Activated CD8-positive, alpha-beta memory T cell treated with anti-CD3 and anti-CD28 coated beads for 1 hour (primary cell): ENCODE measurements at places on chromosomes 7 and 10.

DNA sequence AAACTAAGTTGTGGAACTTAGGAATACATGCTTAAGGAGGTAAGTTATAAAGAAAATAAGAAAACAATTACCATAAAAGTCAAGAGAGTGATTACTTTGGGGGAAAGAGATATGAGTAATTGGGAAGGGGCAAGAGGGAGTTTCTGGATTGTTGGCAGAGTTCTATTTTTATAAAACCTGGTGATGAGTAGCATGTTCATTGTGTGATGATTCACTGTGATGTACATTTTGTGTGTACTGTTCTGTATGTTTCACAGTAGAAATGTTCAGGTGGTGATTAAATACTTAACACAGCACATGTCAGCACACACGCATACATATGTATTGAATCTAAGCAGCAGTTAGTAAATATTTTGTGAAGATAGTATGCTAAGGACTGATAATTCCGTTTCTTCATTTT, 9.7 kb upstream of the OIT3 start:
- no peak for DNase-seq

DNA sequence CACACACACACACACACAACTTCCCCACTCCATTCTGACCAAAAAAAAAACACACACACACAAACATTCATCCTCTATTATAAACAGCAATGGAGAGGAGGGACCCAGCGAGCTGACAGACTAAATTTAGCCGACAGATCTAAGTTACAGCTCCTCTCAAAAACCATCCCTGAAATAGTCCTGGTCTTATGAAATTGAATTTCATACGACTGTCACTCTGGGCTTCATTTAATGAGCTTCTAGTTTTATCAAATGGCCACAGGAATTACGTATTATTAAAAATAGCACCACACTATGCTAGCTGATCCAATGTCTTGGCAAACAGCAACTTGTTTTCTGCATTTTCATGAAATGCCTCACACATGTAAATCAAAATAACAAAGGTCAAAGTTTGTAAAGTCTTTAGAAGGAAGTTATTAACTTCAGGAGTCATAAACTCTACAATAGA, 131.3 kb upstream of the ASAH2 start:
- no peak for DNase-seq

GRCh38 chr10:7185367-7185690, 225.5 kb downstream of the SFMBT2 start:
- no peak for DNase-seq

DNA sequence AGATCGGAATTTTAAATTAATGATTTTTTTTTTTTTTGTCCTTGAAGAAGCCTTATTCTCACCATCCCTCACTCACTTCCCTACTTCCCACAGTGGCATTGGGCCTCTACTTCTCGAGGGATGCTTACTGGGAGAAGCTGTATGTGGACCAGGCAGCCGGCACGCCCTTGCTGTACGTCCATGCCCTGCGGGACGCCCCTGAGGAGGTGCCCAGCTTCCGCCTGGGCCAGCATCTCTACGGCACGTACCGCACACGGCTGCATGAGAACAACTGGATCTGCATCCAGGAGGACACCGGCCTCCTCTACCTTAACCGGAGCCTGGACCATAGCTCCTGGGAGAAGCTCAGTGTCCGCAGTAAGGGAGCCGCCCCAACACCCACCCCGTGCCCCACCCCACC, 23.5 kb downstream of the RET start:
- DNase-seq, result no peak

DNA sequence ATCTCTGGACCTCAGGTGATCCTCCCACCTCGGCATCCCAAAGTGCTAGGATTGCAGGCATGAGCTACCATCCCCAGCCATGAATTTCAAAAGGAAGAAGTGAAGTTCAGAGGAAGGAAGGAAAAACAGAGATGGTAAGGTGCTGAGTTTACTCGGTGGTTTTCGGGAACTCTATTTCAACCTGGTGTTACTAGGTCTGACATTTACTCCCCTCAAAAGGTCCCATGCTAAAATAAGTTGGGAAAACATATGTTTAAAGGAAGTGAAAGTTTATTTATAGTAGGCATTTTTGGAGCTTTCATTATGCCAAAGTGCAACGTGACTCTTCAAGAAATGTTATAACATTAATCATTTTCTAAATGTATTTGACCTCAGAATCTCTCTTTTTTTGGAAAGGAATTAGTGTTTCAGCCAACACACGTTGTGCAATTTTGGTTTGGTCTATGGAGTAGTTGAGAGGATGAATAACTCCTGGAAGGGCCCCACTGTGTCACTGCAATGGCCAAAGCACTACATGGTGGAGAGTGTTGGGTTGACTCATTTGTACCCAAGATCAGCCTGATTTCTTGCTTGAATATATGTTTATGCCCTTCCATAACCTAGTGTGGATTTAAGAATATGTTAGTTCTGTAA, 114.7 kb upstream of the FAM171A1 start:
- DNase-seq, result no peak

GRCh38 chr7:107077699-107078516, 33.4 kb downstream of the PRKAR2B start:
- no peak for DNase-seq

DNA sequence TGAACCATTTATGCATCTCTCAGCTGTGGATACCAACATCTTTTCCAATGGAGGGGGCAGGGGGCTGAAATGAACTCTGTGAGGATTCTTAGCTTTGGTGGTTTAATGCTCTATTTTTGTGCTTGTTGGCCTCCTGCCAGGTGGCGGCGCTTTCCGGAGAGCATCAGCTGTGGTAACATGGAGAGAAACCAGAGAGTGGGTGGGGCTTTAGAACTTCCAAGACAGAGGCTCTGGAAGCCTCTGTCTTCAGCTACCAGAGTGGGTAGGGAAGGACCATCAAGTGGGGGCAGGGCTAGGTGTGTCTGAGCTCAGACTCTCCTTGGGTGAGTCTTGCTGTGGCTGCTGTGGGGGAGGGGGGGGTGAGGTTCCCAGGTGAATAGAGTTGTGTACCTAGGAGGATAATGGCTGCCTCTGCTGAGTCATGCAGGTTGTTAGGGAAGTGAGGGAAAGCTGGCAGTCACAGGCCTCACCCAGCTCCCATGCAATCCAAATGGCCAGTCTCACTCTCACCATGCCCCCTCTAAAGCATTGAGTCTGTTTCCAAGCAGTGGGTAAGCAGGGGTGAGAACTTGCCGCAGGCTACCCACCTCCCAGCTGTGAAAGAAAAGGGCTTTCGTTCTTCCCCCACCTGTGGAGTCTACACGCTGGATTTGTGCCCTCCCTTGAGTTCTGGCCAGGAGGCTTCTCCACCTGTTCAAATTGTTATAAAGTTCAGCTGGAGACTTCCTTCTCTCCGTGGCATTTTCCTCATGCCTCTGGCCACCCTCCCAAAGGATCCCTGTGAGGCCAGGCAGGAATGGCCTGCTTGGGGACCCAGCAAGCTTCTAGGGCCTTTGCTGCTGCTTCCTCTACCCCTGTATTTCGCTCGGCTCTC, 527.0 kb downstream of the NEBL start:
- DNase-seq, result no peak

DNA sequence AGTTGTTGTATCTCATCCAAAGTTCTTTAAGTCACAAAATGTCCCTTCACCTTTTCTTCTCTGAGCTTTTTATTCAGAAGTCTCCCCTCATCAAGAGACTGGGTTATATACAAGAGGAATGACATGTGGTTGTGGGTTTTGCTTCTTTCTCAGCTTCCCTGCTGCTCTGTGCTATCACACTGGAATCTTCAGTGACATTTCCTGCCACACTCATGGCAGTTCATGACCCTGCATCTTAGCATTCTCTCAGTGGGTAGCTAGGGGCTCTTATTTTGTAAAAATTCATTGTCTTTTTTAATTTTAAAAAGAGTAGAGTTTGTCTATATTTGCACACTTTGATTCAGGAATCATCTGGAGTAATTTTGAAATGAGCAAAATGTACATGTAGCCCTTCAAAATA, 236.9 kb upstream of the TMEM229A start:
- no peak for DNase-seq

DNA sequence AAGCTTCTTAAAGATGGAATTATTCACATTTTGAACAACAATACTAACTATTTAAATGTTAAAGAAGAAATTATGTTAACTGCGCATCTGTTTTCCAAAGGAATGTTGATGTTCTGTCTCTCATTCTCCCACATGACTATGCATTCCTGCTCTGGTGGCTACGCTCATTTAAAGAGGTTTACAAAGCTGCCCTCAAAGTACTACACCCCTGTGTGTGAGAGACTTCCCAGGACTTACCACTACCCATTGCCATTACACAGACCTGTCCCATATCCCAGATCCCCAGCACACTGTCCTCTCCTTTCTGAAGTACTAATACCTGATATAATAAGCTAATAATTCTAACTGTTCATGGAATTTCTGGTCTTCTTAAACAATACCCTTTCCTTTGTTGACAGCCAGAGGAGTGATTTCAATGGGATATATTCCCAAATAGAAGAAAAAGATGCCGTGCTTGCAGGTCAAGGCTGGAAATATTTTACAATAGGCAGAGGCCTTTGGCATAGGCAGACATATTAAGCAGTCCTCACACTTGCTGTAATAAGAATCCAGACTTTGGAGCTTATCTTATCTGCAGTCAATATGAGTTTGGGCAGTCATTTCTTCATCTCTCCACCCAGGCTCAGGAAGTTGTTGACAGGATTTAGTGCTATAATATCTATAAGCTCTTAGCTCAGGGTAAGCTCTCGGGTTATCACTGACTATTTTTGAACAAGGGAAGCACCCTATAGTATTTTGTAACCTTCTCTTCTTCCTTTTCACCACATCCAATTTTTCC, 12.2 kb downstream of the LIPF start:
- no peak for DNase-seq

DNA sequence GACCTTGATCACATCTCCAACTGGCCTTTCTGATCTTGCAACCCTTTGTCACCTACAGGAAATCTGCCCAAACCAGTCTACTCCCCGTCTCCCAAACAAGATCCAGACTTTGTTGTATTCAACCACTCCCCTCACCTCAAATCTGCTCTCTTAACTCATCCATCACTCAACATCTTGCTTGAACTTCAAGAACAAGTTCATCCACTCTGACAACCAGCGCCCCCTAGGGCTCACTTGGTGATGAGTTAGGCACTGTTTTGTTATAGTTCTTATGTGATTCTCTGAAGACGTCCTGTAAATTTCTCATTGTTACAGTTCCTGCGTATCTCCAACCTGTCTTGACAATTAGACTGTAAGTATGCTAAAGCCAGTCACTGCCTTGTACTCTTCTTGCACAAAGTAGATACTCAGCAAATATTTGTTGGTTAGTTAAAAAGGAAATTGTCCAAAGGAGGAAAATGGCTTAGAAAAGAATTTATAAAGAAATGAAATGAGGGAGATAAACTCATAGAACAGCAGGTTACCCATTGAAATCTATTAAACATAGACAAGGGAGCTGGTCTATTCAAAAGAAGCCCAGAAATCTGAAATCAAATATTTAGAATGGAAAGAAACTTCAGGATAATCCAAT, 5.3 kb downstream of the FRMD4A start:
- peak; percentile 36 for DNase-seq

DNA sequence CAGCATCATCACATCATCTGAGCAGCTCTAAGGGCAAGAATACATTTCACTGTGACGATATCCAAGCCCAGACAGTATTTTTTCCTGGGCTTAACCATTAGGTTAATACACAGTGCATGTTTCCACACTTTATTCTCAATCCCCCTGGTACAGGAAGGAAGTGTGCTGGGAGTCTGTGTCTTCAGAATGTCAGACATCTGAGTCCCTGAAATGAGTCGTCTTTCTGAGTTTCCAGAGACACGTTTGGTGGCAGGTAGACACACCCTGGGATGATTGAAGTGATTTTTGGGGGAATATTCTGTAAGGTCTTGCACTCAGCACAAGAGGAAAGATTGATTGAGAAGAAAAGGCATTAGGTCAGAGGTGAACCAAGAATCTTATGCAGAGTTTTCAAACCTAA, 13.1 kb upstream of the SHH start:
- DNase-seq, result no peak

DNA sequence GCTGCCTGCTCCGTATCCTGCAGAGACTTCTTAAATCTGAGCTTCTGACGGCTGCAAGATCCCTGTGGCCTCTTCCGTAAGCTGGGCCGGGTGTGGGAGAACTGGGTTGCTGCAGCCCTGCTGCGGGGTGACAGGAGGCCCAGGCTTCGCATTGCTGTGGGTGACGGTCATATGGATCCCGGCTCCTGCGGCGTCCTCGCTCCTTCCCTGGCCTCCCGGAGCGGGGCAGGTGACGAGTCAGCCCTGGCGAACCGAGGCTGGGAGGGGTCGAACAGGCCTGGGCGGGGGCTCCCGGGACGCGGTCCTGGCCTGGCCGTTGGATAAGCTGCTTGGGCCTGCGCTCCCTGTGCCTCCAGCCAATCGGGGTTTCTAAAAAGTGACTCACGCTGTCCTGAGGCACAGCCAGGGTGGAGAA, 7.8 kb upstream of the UBE2D1 start:
- no peak for DNase-seq

- DNase-seq, result no peak
These were observed 43.0 kb upstream of the GRM3 start for GRCh38 chr7:86600506-86601290.

DNA sequence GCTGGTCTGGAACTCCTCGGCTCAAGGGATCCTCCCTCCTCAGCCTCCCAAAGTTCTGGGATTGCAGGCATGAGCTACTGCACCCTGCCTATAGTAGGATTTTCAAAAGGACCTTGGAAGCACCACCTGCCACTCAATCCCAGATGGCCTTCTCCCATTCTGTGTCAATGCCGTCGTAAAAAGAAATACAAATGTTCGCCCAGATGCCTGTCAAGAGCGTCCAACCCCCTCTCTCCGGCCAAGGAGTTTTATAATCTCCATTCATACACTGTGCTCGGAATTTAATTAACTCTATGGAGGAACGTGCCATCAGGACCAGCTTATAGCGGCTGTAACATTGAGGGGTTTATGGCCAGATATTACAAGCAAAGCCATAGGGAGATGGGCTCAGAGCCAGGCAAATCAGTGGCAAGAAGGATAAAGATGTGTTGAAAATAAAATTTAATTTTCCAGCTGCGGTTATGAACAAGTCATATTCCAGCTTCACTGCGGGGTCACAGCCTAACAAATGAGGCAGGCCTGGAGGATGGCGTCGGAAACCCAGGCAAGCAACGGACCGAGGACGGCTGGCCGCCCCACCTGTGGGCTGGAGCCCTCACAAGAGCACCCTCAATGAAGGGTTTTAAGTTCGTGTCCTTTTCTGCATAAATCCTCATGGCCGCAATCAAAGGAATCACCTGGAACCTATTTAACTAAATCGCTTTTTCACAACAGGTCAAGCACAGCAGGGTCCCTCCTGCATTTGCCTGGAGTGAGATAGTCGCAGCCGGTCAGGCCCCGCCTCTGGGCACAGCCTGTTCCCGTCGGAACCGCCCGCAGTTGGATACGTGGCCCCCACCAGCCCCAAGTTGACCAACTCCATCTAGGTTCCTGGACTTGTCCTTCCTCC, 374.5 kb upstream of the FOXK1 start:
- DNase-seq, result no peak

DNA sequence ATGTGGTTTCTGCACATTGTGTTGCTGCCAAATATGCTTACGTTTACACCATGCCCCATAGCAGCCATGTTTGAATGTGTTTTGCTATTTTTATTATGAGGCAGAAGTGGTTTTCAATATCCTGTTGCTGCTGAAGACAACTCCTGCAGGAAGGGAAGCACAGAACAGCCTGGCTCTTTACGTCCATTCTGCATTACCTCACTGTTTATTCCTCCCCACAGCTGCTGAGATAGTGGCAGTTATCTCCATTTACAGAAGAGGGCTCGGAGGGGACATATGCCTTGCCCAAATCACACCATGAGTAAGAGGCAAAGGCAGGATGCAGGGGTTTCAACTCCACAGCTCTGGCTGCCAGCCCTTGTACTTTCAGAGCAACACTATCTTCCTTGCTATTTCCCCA, 35.3 kb downstream of the PLPP4 start:
- DNase-seq, result no peak
